Natural killer cell (primary cell): ENCODE measurements at places on chromosomes 7 and 10. TPM values are rescaled to one million over a fixed set of nuclear protein-coding genes. Genes with fewer than 3 reads are reported as not detected.

The NPC1L1 gene
- not detected for total RNA-seq

The SMKR1 gene
- total RNA-seq, result 9.7 TPM

DNA sequence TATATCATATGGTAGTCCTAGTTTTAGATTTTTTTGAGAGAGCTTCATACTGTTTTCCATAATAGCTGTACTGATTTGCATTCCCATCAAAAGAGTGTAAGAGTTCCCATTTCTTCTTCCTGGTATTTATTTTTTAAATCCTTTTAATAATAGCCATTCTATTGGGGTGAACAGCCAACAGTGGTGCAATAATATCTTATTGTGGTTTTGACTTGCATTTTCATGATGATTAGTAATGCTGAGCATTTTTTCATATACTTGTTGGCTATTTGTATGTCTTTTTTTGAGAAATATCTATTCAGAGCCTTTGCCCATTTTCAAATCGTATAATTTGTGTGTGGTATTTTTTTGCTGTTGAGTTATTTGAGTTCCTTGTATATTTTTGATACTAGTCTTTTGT, 167.4 kb downstream of the FZD1 start:
- DNase-seq, result no peak
- no peaks in the 10 kb centered on the region for H3K36me3 ChIP-seq
- H3K4me3 ChIP-seq, result no peak overlapping the region
- H3K27ac ChIP-seq, result no peak overlapping the region
- no peaks in the 10 kb centered on the region for H3K4me1 ChIP-seq
- no peaks in the 10 kb centered on the region for H3K27me3 ChIP-seq

DNA sequence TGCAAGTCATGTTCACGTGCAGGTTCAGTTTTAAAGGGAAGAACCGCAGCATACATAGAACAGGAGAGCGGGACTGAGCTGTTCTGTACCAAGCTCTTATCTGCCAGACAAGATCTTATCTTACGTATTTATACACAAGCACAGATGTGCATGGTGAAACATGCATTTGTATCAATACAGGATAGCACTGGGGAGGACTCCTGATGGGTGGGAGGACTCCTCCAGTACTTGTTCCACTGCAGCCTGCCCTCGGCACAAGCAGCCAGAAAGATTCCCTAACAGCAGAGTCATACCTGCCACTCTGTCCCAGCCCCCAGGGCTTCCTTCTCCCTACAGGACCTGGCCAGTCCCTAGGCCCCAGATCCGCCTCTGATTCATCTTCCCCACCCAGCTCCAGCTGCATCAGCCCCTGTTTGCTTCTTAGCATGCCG, 13.2 kb upstream of the PRKCQ start:
- DNase-seq, result peak; percentile 60
- peaks cover 41% of the 10 kb centered on the region for H3K4me1 ChIP-seq
- no peak overlapping the region for H3K27ac ChIP-seq
- H3K4me3 ChIP-seq, result no peak overlapping the region
- peaks cover 8% of the 10 kb centered on the region for H3K36me3 ChIP-seq

DNA sequence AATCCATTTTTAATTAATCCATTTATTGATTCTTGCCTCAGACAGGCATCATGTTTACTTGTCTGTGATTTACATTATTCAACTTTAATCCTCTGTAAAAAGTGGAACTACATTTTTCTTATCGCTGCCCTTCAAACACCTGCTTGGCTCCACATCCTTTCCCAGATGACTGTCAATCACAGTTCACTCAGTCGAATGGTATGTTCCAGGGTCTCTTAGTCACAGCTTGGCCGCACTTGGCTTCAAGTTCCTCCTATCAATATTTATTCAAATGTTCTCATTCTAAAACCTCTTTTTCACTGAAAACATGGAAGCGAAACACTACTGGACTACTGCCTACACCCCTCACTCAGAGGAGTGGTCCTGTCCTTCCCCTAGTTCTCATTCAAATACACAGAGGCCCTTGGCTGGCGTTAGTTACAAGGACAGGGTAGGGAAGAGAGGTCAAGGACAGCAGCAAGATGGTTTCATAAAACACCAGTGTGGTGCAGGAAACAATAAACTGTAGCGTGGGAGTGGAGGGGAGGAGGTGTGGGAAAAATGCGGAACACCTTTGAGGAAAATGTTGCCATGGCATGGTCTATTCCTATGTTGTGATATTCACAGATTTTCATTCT, 143.2 kb downstream of the USP6NL start:
- no peaks in the 10 kb centered on the region for H3K4me1 ChIP-seq
- no peaks in the 10 kb centered on the region for H3K27me3 ChIP-seq
- no peaks in the 10 kb centered on the region for H3K36me3 ChIP-seq

DNA sequence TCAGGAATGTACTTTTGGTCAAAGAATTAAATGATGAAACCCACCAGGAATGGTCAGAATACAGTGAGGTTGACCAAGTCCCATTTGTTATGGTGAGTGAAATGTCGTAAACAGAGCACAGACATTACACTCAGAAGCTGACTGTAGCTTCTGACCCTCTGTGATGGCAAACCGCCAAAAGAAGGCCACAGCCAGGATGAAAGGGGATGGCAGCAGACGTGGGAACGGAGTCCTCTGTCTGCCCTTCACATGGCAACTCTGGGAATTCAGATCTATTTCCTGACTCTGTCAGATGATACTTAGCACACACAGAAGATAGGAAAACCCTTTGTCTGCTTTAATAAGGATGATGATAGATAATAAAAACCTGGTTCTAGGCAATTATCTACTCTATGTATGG, 757.1 kb downstream of the SORCS3 start:
- no peaks in the 10 kb centered on the region for H3K27me3 ChIP-seq
- H3K4me1 ChIP-seq, result no peaks in the 10 kb centered on the region
- H3K4me3 ChIP-seq, result no peak overlapping the region

GRCh38 chr10:97633921-97634320, 621 bp upstream of the MORN4 start:
- H3K36me3 ChIP-seq, result no peaks in the 10 kb centered on the region
- H3K27me3 ChIP-seq, result no peaks in the 10 kb centered on the region
- DNase-seq, result peak; percentile 34
- peak overlapping the region; percentile 53 for H3K4me3 ChIP-seq
- H3K4me1 ChIP-seq, result peaks cover 12% of the 10 kb centered on the region
- H3K27ac ChIP-seq, result no peak overlapping the region

The C7orf57 gene
- 0.85 TPM for total RNA-seq

DNA sequence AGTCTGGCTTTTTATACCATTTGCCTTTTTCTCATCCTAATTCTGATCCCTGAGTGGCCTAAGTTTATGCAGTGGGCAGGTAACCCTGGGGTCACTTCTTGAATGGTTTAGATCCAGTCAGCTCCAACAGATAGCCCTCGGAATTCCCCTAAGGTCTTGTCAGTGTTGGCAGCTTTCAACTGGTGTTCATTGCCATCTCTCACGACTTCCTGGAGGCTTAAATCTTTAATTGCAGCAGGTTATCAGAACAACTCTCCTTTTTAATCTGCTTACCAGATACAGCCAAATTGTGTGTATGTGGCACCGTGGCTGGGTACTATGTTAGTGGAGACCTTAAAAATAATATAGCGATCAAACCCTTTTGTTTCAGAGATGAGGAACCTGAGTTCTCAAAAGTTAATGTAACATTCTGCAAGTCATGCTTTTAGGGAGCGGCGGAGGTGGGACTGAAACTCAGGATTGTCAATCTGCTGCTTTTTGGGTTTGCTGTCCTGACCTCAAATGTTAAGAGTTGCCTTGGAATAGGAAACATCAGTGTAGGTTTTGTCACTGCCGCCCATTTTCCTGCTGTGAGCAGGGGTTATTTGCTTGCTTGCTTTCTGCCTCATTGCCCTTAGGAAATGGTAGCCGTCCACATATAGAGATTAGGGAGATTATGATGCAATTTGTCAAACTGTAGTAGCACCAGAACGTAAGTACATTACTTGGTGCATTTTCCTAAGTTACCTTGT, 818 bp downstream of the DLD start:
- H3K27ac ChIP-seq, result peak overlapping the region; percentile 95
- peaks cover 27% of the 10 kb centered on the region for H3K36me3 ChIP-seq
- peak overlapping the region; percentile 75 for H3K4me3 ChIP-seq
- peaks cover 15% of the 10 kb centered on the region for H3K4me1 ChIP-seq
- DNase-seq, result peak; percentile 78
- H3K27me3 ChIP-seq, result no peaks in the 10 kb centered on the region

The ANKRD22 gene
- not detected for total RNA-seq

The CASP2 gene
- total RNA-seq, result 60.5 TPM

The KCNIP2 gene
- total RNA-seq, result 2.0 TPM

The ARPC1B gene
- 179 TPM for total RNA-seq

DNA sequence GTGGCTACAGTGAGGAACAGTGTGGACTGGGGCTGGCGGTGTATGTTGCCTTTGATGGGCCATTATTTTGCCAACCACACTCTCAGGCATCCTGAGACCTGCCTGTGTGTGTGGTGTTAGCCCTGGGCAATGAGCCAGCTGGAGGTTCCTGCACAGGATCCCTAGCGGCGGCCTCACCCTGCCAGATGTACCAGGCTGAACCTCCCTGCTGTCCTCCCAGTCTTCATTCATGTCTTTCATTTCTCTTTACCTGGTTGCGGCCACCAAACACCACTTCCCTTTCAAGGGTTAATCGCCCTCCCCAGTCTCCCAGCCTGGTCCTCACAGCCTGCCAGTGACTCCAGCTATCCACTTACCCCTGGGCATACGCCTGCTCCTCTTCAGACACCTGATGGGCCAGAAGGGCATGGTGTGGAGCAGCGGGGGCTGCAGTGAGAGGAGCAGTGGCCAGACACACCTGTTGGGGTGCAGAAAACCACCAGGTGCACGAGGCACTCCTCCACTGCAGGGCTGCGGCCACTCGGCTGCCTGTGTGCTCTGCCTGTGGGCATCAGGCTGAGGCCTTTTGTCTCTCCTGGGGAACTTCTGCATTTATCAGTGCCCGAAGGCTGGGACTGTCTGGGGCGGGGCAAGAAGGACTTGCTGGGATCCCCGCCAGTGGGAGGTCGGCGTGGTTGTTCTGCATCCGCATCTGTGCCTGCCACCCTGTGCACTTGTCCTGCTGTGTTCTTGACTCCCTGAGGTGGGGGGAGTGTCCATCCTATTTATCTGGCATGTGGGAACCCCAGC, 111.6 kb downstream of the ARHGAP22 start:
- no peaks in the 10 kb centered on the region for H3K27me3 ChIP-seq
- DNase-seq, result no peak
- no peaks in the 10 kb centered on the region for H3K36me3 ChIP-seq
- no peaks in the 10 kb centered on the region for H3K4me1 ChIP-seq
- no peak overlapping the region for H3K27ac ChIP-seq
- H3K4me3 ChIP-seq, result no peak overlapping the region

The ITGB8 gene
- total RNA-seq, result 12.8 TPM

DNA sequence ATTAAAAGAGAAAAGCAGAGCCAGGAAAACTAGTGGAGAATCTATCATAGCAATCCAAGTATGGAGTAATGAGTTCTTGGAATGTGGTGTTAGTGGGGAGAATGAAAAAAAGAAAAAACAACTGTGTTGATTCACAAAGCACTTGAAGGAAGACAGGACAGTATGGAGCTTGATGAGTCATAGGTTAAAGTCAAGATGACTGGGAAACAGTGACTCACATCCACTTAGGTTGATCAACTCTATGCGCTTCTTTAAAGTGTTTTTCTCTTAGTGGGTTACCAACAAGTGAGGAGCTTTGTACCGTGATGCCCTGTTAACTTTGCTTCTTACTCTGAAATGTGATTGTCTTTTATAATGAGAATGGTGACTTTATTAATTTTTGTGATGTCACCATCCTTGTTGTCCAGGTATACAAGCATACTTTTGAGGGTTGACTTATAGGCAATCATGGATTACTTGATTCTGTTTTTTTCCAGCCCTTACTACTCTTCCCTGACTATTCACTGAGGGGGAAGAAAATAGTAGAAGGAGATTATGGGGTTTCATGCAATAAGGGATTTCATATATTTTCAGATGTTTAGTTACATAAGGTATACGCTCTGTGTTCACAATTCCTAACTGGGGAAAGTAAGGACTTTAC, 32.1 kb upstream of the MDFIC start:
- no peak for DNase-seq
- H3K36me3 ChIP-seq, result no peaks in the 10 kb centered on the region
- H3K4me3 ChIP-seq, result no peak overlapping the region
- no peaks in the 10 kb centered on the region for H3K4me1 ChIP-seq

The NFKB2 gene
- 201 TPM for total RNA-seq

- H3K4me3 ChIP-seq, result peak overlapping the region; percentile 29
- peaks cover 5% of the 10 kb centered on the region for H3K36me3 ChIP-seq
- DNase-seq, result no peak
- no peaks in the 10 kb centered on the region for H3K27me3 ChIP-seq
Observed at GRCh38 chr7:128940494-128941322, 3.0 kb downstream of the IRF5 start.

GRCh38 chr10:121171825-121172787, 320.9 kb downstream of the WDR11 start:
- no peak overlapping the region for H3K27ac ChIP-seq
- H3K4me3 ChIP-seq, result no peak overlapping the region
- DNase-seq, result no peak
- H3K36me3 ChIP-seq, result no peaks in the 10 kb centered on the region

GRCh38 chr7:118737935-118738334, 513.4 kb downstream of the ANKRD7 start:
- H3K27me3 ChIP-seq, result no peaks in the 10 kb centered on the region
- no peak overlapping the region for H3K4me3 ChIP-seq
- DNase-seq, result no peak
- no peaks in the 10 kb centered on the region for H3K36me3 ChIP-seq
- no peak overlapping the region for H3K27ac ChIP-seq

The CTAGE8 gene
- total RNA-seq, result not detected

DNA sequence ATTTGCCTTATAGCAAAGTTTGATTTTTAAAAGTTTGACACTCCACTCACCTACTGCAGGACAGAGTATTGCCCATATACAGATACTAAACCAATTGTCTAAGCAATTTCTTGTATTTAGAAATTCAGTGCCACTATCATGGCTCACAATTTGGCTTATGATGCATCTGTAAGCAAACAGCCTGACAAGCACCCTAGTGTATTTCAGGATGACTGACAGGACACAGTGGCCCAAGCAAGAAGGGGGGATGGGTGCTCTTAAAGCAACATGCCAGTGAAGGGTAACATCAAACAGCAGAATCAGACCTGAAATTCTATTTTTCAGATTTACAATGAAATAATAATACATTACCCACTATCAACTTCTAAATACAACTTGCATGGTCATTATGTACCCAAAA, 30.5 kb downstream of the CTNNA3 start:
- H3K4me3 ChIP-seq, result no peak overlapping the region
- no peak for DNase-seq
- peaks cover 2% of the 10 kb centered on the region for H3K27me3 ChIP-seq
- no peak overlapping the region for H3K27ac ChIP-seq
- H3K36me3 ChIP-seq, result no peaks in the 10 kb centered on the region

DNA sequence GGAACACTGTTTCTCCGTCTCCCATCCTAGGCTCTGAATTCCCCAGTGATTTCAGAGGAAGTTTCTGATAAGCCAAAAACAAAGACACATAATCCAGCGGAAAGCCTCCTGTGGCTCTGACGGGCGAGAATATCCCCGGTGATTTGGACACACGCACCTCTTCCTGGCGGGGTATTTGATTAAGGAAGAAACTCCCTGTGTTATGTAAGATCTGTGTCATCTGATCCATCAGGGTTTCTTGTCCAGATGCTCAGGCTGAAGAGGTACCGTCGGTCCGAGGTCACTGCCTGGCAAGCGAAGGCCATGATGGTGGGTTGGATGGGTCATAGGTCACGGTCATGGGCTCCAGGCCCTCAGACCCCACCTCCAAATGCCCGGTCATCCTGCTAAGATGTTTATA, 39.6 kb upstream of the DNAJB6 start:
- H3K4me1 ChIP-seq, result peaks cover 37% of the 10 kb centered on the region
- H3K36me3 ChIP-seq, result no peaks in the 10 kb centered on the region
- no peak for DNase-seq
- no peak overlapping the region for H3K27ac ChIP-seq
